ENCODE measurements at places on chromosomes 12 and 14. TPM values are rescaled to one million over a fixed set of nuclear protein-coding genes. Genes with fewer than 3 reads are reported as not detected.

DNA sequence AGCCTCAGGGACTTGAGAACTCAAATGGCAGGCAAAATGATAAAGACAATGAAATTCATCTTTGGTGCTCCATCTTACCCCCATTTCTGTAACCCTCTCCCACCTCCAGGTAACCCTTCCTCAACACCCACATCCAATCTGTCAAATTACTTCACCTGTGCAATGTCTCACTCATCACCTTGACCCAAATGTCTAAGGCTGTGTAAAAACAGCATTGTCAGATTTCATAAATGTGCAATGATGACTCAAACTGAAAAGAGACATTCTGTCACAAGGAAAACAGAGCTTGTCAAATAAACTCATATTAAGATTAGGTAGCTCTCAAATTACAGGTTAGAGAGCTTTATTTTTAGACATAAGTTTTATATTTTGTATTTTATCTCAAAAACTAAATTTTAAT lies 19.9 kb upstream of the COCH start:
- H3K27ac ChIP-seq = no peak overlapping the region
- no peaks in the 10 kb centered on the region for H3K36me3 ChIP-seq
- H3K4me1 ChIP-seq = no peaks in the 10 kb centered on the region
- H3K27me3 ChIP-seq = no peaks in the 10 kb centered on the region

GRCh38 chr12:114194956-114195355 lies 211.0 kb downstream of the TBX5 start:
- H3K4me3 ChIP-seq = no peak overlapping the region
- DNase-seq = no peak
- H3K36me3 ChIP-seq = no peaks in the 10 kb centered on the region
- H3K27ac ChIP-seq = no peak overlapping the region
- no peaks in the 10 kb centered on the region for H3K4me1 ChIP-seq

GRCh38 chr12:15856097-15856982 lies 25.8 kb upstream of the STRAP start:
- no peak overlapping the region for H3K4me3 ChIP-seq
- DNase-seq = no peak
- H3K27ac ChIP-seq = no peak overlapping the region
- no peaks in the 10 kb centered on the region for H3K36me3 ChIP-seq
- H3K4me1 ChIP-seq = peaks cover 9% of the 10 kb centered on the region
- H3K27me3 ChIP-seq = no peaks in the 10 kb centered on the region

DNA sequence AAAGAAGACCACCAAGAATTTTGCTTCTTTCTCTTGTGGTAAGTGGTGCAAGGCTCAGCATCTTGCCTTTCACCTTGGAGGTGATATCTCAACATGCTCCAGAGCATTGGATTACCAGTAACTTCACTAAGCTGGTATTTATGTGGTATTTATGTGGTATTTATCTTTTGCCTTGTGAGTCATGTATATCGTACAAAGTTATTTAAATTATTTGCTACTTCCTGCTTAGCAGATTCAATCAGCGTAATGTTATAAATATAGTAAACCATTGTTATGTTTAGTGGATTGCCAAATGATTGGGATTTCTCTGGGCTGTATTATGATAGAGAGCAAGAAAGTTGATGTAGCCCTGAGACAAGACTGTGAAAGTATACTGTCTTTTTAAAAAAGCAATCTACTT lies 366.4 kb downstream of the IPO8 start:
- H3K27ac ChIP-seq = no peak overlapping the region
- no peaks in the 10 kb centered on the region for H3K27me3 ChIP-seq
- H3K4me1 ChIP-seq = no peaks in the 10 kb centered on the region

DNA sequence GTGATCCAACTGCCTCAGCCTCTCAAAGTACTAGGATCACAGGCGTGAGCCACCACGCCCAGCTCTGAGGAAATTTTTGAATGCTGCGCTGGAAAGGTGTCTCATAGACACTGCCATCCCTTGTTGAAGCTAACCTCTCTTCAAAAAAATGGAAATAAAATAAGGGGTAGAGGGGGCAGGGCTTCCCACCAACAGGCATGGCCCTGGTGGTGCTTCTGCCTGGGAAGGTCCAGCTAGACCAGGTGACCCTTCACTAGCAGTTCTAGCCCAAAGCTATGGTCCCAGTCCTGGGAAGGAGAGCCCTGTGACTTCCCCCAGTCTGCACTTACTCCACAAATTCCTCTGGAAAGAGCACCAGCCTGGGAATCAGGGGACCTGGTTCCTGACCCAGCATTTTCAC lies 45.7 kb upstream of the TSPAN11 start:
- H3K27me3 ChIP-seq = no peaks in the 10 kb centered on the region
- H3K4me3 ChIP-seq = no peak overlapping the region
- no peak overlapping the region for H3K27ac ChIP-seq
- no peaks in the 10 kb centered on the region for H3K4me1 ChIP-seq

TBX3 gene
- polyA plus RNA-seq = 10.2 TPM

HIP1R gene
- polyA plus RNA-seq = 20.6 TPM

KNTC1 gene
- 13.2 TPM for polyA plus RNA-seq

RAB5B gene
- 54.0 TPM for polyA plus RNA-seq

OR4L1 gene
- not detected for polyA plus RNA-seq
